EH (cell line): ENCODE measurements at places on chromosomes 3 and 15.

GRCh38 chr3:119695480-119695879 is 7.3 kb upstream of the CFAP91 start:
- DNase-seq = peak; percentile 39

DNA sequence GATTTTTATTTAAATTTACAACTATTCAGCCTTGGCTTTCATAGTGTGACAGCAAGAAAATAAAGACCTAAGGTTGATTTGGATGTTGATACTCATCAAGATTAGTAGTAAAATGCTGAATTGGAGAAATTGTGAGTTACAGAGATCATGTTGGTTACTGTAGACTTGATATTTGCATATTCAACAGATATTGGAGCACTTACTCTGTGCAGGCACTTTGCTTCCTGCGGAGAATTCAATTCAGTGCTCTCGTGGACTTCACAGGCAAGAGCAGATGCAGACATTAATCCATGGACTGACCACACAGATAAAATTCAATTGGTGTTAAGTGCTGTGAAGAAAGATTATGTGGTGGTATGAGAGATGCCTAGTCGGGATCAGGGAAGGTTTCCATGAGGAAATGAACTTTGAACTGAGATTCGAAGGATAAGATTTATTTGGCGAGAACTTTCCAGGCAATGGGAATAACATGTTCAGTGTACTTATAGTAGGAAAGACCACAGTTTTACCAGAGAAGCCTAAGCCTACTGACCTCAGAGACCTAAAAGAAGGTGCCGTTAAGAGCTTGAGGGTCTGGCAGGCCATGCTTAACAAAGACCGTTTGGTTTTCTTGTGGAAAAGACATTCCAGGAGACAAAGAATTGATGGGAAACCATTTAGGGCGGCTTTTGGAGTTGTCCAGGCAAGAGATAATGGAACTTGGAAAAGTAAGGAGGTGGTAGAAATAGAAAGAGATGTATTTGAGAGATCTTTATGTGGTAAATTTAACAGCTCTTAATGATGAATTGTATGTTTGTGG is 4.3 kb downstream of the SELENOT start:
- no peak for DNase-seq

DNA sequence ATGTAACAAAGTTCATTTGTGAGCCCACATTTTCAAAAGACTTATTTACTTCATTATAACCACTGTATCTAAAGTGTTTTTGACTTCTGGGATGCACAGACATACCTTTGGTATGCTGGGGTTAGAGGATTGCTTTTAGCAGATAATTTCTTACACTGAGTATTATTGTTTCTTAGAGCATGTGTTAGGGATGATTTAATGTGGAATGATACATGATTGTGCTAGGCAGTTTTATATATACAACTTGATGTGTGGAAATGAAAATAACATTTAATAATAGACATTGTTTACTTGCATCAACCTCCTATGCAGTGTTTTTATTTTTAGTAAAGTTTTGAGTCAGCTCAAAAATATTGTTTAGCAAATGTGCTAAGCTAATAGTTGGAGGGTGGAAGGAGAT is 3.4 kb downstream of the KIF23 start:
- peak; percentile 77 for DNase-seq

- peak; percentile 64 for DNase-seq
These were observed 499.6 kb upstream of the KCNMB2 start for GRCh38 chr3:178036451-178037144.

- DNase-seq = no peak
These were observed 89.2 kb downstream of the ECT2 start for GRCh38 chr3:172839679-172840078.

GRCh38 chr15:54428596-54428995 is 450.4 kb downstream of the UNC13C start:
- DNase-seq = no peak

DNA sequence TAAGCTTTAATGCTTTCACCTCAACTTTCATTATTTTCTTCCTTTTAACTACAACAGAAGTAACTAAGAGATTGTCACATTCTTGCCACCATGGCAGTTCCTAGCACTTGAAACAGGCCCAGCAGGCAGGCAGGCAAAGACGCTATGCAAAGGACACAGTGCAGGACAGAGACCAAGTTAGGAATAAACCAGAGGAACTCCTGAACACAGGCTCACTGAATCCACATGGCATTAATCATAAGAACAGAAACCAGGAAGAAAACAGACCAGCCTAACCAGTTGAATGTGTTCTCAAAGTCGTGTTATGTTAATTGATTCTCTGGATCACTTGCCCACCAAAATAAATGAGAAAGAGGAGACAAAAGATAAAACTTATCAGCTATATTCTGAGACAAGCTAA is 397.6 kb downstream of the TBL1XR1 start:
- no peak for DNase-seq

DNA sequence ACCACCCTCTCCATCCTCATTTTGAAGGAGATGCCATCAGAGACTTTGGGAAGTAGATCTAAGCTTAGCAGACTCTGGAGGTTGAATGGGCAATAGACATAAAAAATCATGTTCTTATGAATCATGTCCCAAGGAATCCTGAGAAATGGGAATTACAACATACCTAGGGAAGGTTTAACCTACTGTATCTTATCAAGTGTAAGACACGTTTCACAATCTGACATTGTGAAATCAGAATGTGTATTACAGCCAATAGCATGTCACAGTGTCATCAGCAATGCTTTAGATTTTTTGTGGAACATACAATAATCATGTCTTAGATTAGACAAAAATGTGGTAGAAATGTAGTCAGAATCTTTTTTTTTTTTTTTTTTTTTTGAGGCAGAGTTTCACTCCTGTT is 332.4 kb upstream of the TLE3 start:
- peak; percentile 24 for DNase-seq

DNA sequence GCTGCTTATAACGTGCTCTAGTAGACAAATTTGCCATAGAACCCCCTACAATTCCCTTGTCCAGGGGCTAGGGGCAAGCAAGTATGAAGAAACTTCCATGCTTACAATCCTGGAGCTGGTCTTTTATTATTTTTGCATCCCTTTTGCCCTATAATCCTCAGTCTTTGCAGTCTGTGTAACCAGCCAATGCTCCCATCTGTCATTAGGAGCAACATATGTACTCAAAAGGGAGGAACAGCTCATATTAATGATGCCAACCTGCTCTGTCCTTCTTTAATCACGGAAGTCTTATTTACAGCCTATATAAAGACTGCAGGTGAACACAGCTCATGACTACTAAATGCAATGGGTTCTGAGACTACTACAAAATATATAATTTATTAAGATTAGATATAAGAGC is 263.3 kb downstream of the ZIC1 start:
- DNase-seq = no peak

GRCh38 chr3:163538387-163538786 is 1539.9 kb downstream of the SI start:
- DNase-seq = no peak

- no peak for DNase-seq
These were observed 5.6 kb upstream of the ISLR2 start for GRCh38 chr15:74124759-74125158.

GRCh38 chr3:197216169-197216860 is 82.1 kb downstream of the DLG1 start:
- peak; percentile 81 for DNase-seq

DNA sequence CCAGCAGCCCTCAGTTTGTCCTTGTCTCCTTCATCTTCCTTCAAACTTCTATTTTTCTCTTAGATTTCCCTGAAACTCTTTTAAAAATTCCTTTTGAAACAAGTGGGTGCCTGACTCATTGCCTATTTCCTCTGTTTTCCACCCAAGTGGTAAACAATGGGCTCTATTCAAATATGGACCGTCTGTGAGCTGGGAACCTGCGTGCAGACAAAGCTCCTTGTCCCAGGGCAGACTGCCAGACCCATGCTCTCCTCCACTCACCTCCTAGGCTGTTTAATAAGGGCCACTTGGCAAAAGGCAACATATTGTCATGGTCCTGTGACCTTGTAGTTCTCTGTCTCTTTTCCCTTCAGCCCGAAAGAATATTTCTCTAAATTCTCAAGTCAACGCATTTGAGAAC is 332.7 kb upstream of the THBS1 start:
- peak; percentile 89 for DNase-seq

GRCh38 chr3:38345879-38346586 is 552 bp upstream of the XYLB start:
- no peak for DNase-seq

DNA sequence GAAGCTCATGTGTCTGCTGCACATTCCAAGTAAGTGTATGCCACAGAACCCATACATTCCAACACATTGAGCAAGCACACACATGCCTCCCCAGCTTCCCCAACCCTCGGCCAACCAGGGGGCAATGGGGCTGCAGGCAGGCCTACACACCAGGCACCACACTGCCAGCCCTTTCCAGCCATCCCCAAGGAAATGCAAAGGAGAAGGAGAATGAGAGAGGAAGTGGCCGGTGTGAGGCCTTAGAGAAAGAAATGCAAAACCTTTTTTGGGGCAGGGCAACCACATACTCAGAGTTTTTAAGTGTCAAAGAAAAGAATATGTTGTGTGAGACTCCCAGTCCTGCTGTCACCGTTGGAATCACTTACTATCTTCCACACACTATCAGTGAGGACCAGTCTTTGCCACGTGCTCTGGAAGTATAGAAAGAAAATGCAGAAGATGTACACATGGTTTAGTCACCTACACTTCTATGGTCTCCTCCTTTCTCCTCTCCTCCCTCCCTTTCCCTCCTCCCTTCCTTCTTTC is 11.1 kb downstream of the IGF2BP2 start:
- DNase-seq = peak; percentile 91

GRCh38 chr3:12891985-12892839 is 50.8 kb upstream of the RPL32 start:
- peak; percentile 71 for DNase-seq

DNA sequence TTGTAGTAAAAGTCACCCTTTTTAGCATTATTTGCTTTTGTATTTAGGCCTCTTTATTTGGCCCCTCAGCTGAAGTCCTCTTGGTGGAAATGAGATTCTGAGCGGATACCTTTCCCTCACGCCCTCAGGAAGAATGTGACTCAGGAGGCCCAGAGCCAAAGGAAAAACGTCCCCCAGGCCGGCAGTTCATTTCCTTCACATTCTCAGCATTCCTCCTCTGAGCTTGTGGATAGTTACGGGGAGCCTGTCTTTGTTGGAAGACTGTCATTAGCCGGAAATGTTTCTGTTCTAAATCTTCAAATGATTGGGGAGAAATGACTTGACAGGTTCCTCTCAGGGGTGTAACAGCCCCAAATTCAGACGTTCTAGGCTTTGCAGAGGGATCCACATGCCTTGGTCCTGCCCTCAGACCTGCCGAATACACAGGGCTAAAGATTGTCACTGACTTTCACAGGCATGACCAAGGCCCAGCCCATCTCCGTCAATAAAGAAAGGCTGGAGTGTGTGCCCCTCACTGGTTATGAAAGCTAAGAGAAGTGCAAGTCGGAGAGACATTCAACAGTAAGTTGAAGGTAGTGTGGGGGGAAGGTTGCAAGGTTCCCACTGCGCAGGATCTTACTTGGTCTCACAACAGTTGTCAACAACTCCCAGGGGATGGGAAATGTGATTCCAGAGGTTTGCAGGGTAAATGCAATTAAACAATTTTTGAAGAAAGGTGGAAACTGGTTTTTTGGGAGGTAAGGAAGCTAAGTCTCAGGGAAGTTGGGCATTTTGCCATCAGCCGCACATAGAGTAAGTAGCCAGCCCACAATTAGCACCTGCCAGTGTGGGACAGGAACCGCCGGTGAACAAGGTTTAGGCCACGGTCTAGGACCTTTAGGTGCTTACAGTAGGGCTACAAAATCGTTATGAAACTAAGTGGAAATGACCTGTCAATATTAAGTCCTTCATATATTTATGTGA is 39.7 kb upstream of the MYZAP start:
- peak; percentile 91 for DNase-seq

DNA sequence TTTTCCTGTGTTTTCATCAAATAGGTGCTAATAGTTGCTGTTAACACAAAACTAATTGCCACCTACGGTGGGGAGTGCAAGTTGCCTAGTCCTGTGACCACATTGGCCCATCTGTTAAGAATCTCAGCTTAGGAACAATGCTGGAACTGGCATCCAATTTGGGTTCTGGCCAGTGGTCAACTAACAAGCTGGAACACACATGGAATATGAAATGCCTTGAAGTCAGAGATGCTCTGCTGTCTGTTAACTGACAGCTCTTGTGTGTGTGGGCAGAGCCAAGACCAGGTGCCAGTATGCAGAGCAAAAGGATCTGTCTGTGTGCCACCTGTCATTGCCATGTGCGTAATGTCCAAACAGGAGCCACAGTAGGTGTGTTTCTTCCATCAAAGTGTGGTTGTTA is 460.8 kb downstream of the ROBO2 start:
- no peak for DNase-seq

- no peak for DNase-seq
These were observed 123.3 kb upstream of the PLXNA1 start for GRCh38 chr3:126859415-126860246.

- no peak for DNase-seq
These were observed 343.0 kb downstream of the ZBTB20 start for GRCh38 chr3:114804099-114804498.

DNA sequence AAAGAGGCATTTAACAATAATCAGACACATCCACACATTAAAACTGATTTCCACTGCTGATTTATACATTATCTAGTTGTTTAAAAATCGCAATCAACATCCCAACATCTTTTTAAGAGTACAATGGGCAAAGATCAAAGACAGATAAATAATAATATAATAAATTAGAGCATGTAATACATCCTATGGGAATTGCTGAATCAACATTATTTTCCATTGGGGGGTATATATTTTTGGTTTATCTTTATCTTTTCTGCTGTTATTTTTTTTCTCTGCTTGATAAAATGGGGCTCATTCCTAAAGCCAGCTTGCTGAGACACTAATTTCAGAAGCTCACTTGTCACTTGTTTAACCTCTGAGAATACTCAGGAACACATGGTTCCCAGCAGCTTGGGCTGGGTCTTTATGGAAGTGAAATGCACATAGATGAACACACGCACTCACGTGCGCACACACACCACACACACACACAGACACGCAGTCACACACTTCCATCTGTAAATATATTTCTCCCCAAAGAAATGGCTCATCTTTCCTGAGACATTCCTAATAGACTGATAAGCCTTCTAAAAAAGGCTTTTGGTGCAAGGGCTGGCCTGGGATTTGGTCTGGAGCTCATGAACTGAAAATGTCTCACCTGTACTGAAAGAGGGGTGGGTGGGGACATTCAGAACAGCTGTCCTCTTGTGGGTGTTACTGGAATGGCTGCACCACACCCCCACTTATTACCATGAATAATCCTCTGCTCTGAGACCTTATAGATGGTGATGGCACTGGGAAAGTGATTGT is 3.5 kb upstream of the PPIB start:
- no peak for DNase-seq

GRCh38 chr3:80350771-80351170 is 583.0 kb upstream of the ROBO1 start:
- DNase-seq = no peak

DNA sequence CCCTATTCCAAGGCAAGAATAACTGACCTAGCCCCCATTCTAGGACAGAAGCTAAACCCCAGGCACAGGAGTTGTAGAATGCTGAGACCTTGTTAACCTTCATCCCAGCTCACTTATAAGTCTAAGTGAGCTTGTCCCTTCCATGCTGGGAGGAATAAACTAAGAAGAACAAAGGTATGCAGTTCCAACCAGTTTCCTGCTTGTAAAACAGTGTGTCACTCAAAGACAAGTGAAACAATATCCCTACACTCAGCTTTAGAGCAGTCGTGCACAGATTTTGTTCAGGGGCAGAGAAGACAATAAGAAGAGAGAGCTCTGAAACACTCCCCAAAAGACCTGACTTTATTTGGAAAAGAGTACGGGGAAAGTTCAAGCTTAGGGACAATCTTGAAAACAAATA is 292.1 kb downstream of the CGGBP1 start:
- DNase-seq = no peak
